Right renal pelvis (tissue), 4 donors: ENCODE measurements at places on chromosomes 1 and 21.

- no peak for DNase-seq
Observed at GRCh38 chr21:19935467-19935866, 1062.7 kb upstream of the NCAM2 start.

DNA sequence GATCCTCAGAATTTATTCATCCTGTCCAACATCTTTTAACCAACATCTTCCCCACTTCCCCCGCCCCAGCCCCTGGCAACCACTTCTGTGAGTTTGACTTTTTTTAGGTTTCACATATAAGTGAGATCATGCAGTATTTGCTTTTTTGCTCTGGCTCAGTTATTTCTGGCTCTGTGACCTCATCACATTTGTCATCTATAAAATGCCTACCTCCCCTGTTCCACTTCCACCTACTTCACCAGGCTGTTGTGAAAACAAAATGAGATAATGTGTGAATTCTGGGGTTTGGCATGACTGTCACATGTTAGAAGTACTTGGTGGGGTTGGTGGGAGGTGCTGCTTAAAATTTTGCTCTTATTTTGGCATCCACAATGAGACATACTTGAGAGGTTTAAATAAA is 18.4 kb downstream of the HHAT start:
- no peak for DNase-seq

DNA sequence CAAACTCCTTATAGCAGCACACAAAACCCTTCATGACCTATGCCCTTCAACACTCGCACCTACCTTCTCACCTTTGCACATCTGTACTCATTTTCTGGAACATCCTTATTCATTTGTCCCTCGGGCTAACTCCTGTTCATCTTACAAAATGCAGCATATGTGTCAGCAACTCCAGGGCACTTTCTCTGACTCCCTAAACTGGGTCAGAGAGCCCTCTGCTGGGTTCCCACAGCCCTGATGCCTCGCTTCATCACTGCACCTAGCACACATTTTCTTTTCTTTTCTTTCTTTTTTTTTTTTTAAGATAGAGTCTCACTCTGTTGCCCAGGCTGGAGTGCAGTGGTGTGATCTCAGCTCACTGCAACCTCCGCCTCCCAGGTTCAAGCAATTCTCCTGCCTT is 54.0 kb downstream of the RAB3B start:
- DNase-seq: no peak

DNA sequence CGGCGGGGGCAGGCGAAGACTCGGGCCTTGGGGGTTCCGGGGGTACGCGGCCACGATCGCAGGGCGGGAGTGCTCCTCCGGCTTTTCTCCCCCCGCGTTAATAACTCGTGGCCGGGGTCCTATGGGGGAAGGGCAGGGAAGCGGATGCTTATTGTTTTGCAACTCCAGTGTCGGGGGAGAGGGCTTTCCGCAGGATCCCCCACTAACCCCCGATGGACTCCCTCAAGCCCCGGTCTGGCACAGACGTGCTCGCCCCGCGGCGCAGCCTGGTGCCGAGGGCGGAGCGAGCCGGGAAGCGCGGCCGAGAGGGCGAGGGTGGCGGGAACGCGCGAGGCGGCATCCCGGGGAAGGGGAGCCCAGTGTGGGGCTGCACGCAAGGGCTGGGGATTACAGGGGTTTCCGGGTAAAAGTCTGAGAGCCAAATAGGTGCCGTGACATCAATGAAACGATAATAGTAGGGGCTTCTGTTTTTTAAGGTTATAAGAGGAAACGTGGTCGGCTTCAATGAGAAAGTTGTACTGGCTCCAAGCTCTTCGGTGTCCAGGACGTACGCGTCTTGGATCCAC is 772 bp downstream of the UCK2 start:
- peak; percentile 28 for DNase-seq

GRCh38 chr1:63327417-63328054 is 5.2 kb downstream of the FOXD3 start:
- DNase-seq: no peak

DNA sequence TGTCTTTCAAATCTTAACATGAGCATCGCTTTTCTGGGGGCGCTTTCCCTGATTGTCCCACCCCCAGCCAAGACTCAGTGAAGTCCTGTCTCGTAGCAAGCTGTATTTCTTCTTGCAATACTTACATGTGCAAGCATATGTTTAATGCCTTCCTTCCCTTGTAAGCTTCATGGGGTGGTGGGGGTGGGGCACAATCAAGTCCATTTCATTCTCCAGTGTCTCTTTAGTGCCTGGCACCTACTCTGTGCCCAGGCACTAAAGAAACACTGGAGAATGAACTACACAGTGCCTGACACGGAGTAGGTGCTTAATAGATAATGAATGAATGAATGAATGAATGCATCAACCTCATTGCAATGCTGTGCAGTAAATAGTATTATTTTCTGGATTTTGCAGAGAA is 143.1 kb downstream of the PLPP3 start:
- no peak for DNase-seq

- DNase-seq: no peak
Observed at GRCh38 chr1:222616525-222616924, 1.4 kb upstream of the MIA3 start.

- DNase-seq: no peak
Observed at GRCh38 chr1:179966551-179966950, 11.9 kb downstream of the CEP350 start.

DNA sequence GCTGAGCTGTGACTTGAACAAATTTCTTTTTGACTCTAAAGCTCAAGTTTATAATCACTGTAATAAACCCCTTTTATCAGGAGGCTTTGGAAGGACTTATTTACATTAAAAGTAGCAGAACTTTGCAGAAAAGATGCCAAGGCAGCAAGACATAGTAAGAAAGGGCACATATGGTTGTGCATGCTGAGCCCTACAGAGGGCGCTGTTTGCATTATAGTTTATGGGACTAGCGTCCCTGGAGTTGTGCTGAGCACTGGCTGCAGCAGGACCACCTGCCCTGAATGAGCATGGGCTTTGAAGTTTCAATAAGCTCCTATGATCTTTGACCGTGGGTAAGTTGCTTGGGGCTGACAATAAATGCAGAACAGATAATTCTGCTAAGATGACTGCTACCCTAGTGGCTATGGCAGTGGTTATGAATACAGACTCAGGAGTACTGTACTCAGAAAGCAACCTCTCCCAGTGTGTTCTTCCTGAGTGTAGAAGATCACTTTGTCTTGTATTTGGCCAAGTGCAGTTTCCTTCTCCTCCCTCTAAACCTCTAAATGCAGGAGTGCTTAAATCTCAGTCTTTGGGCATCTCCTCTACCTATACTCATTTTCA is 45.4 kb upstream of the USP1 start:
- DNase-seq: no peak

DNA sequence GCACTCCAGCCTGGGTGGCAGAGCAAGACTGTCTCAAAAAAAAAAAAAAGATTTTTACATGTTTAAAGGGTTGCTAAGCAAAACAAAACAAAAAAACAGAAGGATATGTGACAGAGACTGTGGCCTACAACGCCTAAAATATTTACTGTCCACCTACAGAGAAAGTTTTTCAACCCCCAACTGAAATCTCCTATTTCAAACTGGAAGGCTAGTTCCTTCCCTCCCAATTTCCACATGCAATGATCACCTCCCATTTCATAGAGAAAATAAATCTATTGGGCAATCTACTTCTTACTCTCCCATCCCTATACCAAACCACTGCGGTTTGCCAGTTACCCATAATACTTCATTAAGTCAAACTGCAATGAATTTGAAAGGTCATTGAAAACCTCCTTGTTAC is 74.2 kb downstream of the ST3GAL3 start:
- DNase-seq: no peak

DNA sequence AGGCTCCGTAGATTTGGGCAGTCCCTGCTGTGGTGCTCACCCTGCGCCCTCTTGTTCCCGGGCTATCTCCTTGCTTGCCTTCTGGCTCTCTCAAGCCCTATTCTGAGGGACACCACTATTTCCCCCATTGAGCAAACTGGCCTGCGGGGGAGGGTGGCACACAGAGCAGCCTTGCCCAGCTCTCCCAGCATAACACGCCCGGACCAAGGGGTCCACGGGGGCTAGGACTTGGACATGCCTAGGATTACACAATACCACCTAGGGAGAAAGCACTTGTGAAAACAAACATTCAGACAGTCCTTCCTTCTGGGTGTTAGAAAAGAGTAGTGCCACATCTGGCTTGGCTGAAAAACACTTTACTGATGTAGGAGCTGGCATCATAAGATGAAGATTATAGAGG is 7.4 kb downstream of the TADA1 start:
- no peak for DNase-seq

DNA sequence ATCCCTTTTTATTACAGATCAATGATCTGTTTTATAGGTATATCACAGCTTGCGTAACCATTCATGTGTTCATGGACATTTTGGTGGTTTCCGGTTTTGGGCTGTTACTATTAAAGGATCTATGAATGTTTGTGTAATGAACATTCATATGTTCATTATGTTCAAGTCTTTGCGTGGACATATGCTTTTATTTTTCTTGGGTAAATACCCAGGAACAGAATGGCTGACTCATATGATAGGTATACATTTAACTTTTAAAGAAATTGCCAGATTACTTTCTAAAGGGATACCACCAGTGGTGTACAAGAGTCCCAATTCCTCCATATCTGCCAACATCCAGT is 73.7 kb downstream of the SPATA46 start:
- no peak for DNase-seq

GRCh38 chr1:90709535-90709934 is 7.6 kb downstream of the BARHL2 start:
- no peak for DNase-seq

- DNase-seq: no peak
Observed at GRCh38 chr1:32991819-32992488, 27.3 kb upstream of the RNF19B start.

DNA sequence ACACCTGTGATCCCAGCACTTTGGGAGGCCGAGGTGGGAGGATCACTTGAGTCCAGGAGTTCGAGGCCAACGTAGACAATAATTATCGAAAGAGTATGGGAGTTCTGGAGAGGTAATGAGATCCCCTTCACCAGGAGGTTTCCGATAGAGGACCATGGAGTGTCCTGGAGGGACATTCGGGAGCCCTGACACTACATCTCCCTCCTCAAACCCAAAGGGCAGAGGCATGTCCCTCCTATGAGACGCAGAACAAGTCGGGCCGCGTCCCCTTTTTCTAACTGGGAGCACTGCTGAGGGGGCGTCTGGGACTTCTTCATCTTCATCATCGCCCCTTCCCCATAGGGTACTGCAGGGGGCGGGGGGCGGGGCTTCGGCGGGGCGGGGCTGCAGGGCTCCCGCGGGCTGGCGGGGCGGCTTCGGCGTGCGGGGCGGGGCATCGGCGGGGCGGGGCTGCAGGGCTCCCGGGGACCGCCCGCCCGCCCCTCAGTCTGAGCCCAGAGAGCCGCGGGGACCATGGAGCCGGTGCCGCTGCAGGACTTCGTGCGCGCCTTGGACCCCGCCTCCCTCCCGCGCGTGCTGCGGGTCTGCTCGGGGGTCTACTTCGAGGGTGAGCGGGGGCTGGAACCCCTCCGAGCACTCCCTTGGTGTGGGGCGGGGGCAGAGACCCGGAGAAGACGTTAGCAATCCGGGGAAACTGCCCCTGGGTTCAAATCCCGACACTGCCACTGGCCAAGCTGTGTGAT is at the start of gene THEMIS2:
Gene THEMIS2, plus strand, starts transcription at position 486 of the 743 bp plus-strand sequence. Its CDS starts 28 bp downstream, at position 514.
- no peak for DNase-seq

- DNase-seq: no peak
Observed at GRCh38 chr1:29960876-29961275, 724.6 kb downstream of the PTPRU start.
